ENCODE measurements at places on chromosomes 6 and 20.

- no peak for DNase-seq
Observed at GRCh38 chr6:157383471-157383870, 2.5 kb downstream of the ZDHHC14 start.

- DNase-seq: no peak
Observed at GRCh38 chr6:142773324-142773723, 171.7 kb downstream of the HIVEP2 start.

GRCh38 chr6:45727819-45728449 is 287.7 kb downstream of the CLIC5 start:
- no peak for DNase-seq

DNA sequence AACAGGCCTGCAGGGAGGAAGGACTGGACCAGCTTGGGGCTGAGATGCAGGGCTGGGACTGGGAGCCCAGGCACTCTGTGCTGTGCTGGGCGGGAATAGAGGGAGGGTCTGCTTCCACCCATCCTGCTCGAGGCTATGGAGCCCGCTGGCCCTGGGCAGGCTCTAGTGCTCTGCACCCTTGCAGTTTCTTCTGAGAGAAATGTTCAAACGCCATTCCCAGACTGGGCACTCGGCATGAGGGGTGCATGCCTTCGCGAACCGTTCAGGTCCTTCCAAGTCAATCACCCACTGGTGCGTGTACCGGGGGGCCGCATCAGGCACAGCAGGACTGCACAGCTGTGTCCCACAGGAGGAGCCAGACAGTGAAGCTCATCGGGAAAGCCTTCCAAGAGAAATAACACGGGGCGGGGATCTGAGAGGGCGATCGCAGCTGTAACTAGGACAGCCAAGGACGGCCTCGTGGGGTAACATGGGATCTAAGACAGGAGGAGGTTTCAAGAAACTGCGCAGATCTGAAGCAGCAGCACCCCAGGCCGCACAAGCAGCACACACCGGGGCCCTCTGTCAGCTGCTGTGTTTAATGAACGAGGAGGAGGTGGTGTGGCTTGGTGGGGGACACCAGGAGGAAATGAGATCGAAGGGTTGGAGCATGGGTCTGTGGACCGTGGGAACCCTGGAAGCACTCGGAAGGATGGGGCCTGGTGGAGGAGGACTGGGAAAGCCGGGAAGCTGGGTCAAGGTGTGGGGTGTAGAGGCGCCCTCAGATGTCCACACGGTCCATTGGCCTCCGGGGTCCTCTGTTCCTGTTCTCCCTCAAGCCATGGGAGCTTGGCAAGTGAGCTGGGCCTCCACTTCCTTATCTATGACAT is 26.1 kb upstream of the PYGB start:
- no peak for DNase-seq

DNA sequence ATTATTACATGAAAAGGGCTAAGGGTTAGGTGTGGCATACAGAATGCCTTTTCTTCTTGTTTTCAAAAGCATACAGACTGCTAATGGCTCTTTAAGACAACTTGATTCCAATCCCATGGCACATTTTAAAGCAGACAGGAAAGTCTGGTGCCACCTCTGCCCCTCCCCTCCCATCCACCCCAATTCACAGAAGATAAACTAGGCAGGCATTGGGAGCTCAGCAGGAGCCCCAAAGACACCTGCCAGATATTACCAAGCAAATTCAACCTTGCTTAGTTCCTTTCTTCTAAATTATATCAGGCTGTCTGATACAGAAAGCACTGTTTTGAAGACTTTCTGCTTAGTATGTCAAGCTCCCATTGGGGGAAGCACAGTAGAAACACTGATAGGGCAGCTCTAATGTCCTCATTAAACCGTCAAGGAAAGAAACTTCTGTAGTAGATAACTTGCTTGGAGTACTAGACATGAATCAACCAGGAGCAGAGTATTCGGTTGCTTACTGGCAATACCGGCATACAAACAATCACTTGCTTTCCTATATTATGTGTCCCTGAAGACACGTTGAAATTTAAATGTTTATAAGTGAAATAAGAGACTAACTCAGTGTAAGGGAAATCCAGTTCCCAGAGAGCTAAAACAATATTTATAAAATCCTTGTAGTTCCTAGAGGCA is 13.0 kb downstream of the SESN1 start:
- DNase-seq: no peak

DNA sequence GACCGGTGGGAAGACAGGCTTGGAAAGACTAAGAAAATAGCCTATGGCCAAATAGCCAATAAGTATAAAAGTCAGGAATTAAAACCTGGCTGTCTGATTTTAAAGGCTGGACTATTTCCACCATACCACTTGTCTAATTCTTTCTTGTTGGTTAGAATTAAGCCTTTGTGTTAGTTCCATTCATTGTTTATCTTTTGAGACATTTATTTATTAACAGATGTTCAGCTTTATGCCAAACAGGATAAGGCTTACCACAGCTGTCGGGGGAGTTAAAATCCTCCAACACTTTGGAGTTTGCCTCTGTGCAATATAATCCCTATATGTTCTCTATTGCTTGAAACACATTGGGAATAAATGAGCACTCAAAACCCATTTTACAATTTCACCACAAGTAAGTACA is 208.3 kb downstream of the TMEM200A start:
- no peak for DNase-seq

- no peak for DNase-seq
Observed at GRCh38 chr6:46794068-46794467, 879 bp downstream of the MEP1A start.

DNA sequence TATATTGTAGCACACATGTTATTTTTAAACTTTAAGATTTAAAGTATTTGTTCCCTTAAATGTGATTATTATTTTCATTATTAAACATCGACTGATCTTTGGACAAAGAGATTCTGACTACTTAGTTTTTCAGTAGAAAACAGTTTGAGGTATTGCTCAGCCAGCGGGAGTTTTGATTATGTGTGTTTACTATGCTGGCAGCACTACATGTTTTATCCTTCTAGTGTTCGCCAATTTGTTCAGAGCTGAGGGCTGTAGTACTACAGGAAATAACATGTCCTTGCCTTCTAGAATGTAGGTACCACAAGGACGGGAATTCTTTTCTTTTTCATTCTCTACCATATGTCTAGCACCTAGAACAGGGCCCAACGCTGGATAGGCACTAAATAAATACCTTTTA is 11.1 kb upstream of the LCA5 start:
- DNase-seq: no peak

GRCh38 chr6:16805243-16805950 is 44.1 kb upstream of the ATXN1 start:
- no peak for DNase-seq

DNA sequence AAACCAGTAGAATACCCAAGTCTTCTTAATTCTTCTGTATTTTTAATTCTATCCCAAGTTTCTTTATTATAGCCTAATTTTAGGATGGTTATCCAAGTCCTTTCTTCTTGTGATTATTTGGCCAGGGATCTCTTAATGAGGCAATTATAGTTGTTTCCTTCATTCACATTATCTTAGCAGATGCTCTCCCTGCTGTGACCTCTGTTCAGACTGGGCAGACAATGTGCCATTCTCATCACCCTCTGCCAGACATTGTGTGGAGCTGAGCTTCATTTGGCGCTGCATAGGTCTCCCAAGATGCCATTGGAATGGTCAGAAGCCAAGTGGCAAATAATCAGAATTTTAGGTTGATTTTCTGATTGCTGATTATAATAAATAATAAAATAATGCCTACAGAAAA is 79.4 kb downstream of the LIN28B start:
- no peak for DNase-seq

DNA sequence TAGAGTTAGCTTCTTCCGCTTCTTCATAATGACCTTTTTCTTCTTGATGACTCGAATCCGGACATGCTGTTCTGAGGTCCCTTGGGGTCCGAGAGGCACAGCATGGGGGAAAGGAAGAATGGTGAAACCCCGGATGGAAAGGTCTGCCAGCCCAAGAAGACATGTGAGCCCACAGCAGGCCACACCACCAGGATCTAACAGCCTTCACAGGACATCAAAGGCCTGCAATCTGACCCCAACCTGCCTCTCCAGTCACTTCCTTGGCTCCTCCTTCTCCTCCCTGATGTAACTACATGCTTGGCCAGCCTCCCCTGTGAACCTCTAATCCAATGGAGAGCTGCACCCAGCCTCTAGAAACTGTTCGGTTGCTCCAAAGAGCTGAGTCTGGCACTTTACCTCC is 1.6 kb downstream of the CPXM1 start:
- no peak for DNase-seq

- no peak for DNase-seq
Observed at GRCh38 chr6:33903579-33903978, 99.8 kb upstream of the MLN start.

DNA sequence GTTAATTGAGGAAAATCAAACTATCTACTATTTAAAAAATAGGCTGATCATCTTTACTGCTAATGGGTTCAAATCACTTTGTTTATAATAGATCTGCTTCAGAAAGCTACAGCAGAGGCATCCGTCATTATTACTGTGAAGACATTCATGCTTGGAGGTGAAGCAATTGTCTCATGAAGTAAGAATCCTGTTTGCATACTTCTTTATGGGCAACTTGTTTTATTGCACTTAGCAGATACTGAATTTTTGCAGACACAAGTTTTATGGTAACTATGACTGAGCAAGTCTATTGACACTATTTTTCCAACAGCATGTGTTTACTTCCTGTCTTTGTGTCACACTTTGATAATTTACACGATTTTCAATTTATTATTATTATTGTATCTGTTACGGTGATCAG is 573.9 kb downstream of the RFPL4B start:
- no peak for DNase-seq

DNA sequence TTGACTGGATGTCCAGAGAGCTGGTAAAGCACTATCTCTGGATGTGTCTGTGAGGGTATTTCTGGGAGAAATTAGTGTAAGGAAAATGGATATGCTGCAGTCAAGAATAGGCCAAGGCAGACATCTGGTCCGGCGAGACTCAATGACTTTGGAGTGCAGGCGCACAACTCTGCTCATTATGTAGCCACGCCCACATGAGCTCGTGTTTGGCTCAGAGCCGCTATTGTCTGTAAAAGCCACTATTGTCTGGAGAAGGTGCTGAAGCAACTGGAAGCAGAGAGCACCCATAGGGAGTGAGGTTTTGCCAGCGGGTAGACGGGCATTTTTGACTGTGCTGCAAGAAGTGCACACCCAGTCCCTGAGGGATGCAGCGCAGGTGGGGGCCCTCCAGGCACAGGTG is 305.0 kb upstream of the POU3F2 start:
- no peak for DNase-seq

- DNase-seq: no peak
Observed at GRCh38 chr20:11734431-11734830, 183.3 kb upstream of the BTBD3 start.

DNA sequence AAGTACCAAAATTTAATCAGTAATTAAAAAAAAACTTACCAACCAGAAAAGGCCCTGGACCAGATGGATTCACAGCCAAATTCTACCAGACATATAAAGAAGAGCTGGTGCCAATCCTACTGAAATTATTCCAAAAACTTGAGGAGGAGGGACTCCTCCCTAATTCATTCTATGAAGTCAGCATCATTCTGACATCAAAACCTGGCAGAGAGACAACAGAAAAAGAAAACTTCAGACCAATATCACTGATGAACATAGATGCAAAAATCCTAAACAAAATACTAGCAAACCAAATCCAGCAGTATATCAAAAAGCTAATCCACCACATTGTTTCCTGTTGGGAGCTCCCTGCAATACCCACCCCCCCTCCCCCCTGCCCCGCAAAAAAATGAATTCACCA is at the start of gene WFDC11:
TSS of gene WFDC11 (minus strand) at position 101 of the 400 bp plus-strand sequence. CDS start 19,639 bp downstream, outside the sequence.
- no peak for DNase-seq

- no peak for DNase-seq
Observed at GRCh38 chr6:15553736-15554294, 109.0 kb downstream of the DTNBP1 start.

DNA sequence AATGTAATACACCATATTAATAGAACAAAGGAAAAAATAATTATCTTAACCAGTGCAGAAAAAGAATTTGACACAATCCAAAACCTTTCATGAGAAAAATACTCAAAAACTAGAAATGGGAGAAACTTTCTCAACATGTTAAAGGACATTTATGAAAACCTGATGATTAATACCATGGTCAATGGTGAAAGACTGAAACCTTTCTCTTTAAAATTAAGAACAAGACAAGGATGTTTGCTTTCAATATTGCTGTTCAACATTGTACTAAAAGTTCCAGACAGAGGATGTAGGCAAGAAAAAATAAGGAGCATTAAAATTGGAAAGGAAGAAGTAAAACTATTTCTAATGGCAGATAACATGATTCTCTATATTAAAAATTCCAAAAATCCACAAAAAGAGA is 981.3 kb upstream of the FLRT3 start:
- DNase-seq: no peak

DNA sequence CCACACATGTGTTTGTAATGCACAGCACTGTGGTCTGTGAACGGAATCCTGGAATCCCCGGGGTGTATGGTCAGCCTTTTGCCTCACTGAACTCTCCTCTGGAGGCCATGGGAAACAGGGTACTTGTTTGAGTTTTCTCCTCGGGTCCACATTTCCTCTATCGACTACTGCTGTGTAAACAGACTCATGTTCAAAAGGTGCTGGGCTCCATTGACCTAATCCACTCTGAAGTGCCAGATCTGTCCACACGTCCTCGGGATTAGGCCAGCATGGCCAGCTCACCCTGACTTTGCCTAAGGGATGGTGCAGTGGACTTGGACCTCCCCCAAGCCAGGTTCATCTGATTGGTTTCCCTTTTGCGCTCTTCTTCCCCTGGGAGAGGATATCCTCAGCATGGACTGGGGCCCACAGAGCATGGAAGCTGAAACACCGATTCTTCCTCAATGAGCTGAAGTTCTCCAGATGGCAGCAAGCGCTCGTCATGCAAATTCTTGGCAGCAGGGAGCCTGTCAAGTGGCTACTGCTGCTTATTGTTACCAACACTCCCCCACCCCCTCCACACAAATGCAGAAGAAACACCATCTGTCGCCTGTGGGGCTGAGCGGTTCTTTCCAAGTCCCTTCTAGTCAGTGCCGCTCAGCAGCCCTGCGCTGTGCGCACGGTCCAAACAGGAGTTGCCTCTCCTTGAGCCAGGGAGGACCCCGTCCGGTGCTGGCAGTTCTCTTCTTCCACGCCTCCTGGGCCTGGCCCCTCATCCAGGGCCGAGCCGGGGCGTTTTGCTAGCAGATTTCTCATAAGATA is 292.6 kb upstream of the MARCKS start:
- peak; percentile 11 for DNase-seq

GRCh38 chr20:15930311-15931305 is 642.6 kb downstream of the KIF16B start:
- DNase-seq: peak; percentile 20

DNA sequence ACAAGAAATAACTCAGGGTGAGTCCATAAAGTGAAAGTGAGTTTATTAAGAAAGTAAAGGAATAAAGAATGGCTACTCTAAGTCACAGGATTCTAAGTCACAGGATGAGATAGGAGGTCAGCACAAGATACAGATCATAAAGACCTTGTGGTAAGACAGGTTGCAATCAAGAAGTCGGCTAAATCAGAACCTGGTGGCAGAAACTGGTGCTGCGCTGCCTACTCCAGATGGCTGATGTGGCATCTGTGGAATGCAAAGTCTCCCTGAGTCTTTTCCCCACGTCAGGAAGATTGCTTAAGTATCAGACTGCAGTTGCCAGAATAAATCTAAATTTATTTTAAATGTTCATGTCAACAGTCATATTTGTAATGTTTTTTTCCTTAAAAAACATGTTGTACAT is 10.7 kb upstream of the KCNK15 start:
- DNase-seq: no peak

- no peak for DNase-seq
Observed at GRCh38 chr6:2862712-2863181, 21.1 kb upstream of the SERPINB1 start.
